ENCODE measurements at places on chromosomes 2 and 18.
A peak's percentile ranks its signal among the peaks of the same experiment; 100 is the strongest.

- DNase-seq: no peak
These were observed 120.9 kb upstream of the ST6GAL2 start for GRCh38 chr2:107006836-107007235.

GRCh38 chr2:25301453-25302352 is 40.0 kb downstream of the DNMT3A start:
- DNase-seq: no peak

- DNase-seq: peak; percentile 20
These were observed 210.3 kb upstream of the SMAD2 start for GRCh38 chr18:48140731-48141130.

DNA sequence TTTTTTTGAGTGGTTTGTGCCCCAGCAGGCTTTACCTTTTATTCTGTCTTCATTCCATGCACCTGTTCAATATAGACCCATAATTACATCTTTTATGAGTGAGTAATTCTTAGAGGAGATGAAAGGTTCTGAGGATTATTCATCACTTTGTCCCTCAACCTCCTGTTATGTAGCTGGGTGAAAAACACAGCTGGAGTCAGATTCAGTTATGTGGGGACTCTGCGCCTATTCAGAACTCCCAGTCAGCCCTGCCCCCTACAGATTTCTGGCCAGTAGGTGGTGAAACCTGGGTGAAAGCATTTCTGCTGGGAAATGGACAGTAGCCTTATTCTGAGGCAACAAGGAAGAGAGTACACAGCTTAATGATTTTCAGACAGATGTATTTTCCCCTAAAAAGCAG is 107.8 kb downstream of the MGAT5 start:
- DNase-seq: no peak

DNA sequence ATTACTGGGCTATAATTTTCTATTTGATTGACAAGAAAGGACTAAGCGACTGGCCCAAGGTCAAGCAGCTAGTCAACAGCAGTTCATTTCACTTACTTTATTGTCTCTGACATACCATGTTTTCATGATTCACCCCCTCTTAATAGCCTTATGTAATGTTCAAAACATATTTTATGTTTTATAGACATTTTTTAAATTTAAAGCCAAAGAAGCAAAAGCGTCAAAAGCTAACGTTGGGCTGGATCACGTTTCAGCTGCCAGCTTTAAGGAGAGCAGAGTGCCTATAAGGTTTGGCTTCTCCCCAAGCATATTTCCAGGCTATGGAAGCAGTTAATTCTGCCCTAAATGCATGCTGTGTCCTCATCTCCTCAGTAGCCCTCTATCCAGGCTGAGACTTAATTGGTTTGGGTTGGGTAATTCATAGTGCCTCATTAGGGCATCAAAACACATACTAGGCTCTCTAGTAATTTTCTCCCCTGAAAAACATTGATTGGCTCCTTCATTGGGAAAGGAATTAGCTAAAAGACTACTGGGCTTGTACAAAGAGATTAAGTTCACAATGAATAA is 94.8 kb upstream of the CREB1 start:
- no peak for DNase-seq

DNA sequence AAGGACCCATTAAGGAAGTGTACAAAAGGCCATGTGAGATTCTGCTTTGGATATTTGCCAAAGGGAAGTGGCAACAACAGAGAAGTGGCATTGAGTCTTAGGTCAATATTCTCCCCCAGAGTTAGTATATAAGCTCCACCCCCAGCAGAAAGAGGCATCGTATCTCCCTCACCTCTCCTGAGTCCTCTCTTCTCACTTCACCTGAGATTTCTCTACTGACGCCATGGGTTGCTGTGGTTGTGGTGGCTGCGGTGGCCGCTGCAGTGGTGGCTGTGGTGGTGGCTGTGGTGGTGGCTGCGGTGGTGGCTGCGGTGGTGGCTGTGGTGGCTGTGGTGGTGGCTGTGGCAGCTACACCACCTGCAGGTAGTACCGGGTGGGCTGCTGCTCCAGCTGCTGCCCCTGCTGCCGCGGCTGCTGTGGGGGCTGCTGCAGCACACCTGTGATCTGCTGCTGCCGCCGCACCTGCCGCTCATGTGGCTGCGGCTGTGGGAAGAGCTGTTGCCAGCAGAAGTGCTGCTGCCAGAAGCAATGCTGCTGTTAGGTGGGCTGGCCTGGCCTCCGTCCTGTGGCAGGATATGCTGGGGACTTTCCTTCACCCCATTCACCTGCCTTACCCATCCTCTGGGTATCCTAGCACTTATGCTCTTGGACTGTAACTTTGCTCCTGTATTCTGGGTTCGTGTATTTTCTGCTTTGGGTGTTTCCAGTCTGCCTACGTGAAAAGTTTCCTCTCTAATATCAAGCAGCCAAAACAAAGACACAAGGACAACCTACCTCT is 5.9 kb downstream of the SCYGR3 start:
- DNase-seq: no peak

GRCh38 chr2:1854729-1855547 is 110.6 kb upstream of the PXDN start:
- peak; percentile 89 for DNase-seq

DNA sequence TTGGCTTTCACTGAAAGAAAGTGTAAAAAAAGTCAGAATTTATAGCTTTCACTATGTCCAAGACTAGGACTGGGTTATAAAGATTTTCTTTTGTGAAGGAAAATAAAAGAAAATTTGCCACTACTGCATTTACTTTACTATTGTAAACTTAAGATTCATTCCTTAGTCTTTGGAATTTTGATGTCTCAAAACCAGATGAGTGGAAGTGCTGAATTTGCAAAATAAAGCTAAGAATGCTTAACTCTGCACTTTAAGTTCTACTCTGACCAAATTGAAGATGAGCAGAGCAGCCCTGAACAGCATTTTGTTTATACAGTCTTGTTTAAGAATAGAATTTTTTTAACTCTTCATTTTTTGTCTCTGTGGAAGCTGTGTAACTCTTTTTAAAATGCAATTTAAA is 102.4 kb downstream of the ICA1L start:
- DNase-seq: no peak

- no peak for DNase-seq
These were observed 5.2 kb upstream of the NOSTRIN start for GRCh38 chr2:168797286-168797655.

- peak; percentile 25 for DNase-seq
These were observed 125.7 kb downstream of the RBMS1 start for GRCh38 chr2:160367887-160368286.

DNA sequence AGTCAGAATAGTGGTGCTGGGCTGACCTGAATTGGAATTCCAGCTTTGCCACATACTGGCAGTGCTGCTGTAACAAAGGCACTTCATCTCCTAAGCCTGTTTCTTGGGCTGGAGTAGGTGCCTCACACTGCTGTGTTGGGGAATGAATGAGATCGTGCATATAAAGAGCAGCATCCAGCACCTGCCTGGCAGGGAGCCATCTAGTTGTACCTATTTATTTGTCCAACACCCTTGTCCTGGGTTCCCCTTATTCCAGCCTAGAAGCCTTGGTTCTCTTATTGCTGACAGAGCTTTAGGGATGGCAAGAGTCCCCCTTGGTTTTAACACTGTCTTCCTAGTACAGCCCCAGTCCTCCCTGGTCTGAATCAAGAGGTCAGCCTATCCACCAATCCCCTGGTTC is 275.3 kb upstream of the RAB12 start:
- DNase-seq: no peak

- DNase-seq: no peak
These were observed 153.5 kb upstream of the ALKAL2 start for GRCh38 chr2:441258-442022.

GRCh38 chr2:174046172-174046571 is 81.0 kb upstream of the SP3 start:
- DNase-seq: no peak

DNA sequence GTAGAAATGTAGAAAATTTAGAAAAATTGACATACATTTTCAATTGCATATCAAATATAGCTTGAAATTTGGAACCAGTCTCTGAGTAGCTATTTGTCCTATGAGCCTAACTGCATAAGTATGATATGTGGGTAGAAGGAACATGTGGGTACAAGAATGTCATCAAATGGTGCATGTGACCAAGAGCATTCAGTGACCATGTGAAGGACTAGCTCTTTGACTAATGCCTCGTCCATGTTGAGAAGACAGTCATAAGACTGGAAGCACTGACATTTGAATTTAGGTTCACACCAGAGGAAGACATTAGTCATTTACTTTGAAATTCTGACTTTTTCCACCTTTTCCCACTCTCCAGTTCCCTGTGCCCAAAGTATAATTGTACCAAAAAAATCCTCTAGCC is 12.6 kb downstream of the MRPL44 start:
- no peak for DNase-seq

- no peak for DNase-seq
These were observed 7.2 kb downstream of the CDC42EP3 start for GRCh38 chr2:37664231-37664643.

GRCh38 chr18:12068950-12069320 is 24.7 kb upstream of the ANKRD62 start:
- DNase-seq: no peak

DNA sequence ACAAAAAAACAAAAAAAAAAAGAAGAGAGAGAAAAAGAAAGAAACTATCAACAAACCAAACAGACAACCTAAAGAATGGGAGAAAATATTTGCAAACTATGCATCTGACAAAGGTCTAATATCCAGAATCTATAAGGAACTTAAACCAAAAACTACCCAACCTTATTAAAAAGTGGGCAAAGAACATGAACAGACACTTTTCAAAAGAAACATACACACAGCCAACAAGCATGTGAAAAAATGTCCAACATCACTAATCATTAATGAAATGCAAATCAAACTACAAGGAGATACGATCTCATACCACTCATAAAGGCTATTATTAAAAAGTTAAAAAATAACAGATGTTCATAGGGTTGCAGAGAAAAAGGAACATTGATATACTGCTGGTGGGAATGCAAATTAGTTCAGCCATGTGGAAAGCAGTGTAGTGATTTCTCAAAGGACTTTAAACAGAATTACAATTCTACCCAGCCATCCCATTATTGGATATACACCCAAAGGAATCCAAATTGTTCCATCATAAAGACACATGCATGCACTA is 7.2 kb upstream of the POLE4 start:
- DNase-seq: no peak

GRCh38 chr2:232038881-232039485 is 77.5 kb downstream of the DIS3L2 start:
- no peak for DNase-seq

GRCh38 chr2:75790814-75791467 is 80.2 kb upstream of the GCFC2 start:
- no peak for DNase-seq

DNA sequence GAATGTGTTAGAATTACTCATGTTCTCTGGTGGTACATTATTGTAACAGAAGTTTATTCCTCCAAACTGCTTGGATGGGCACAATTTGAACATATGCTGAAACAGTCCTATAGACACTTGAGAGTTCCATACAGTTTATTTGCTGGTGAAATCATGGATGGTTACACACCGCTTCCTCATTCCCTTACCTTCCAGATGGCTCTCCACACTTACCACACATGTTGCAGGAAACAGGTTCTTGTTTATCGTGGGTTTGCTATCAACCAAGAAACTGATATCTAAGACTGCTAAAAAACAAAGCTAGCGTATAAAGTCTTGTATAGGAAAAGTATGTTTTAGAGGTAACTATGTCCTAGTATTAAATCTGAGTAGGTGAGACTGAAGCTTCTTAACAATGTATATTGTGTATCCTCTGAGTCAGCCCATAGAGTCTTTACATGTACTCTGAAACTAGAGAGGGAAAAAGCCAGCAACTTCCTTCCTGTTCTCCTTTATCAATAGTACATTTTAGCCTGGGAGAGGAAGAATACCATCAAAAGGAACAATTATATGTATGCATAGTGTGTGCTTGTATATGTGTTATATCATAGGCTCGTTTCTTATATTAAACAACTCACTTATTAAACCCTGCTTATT is 313.1 kb downstream of the PLCL1 start:
- no peak for DNase-seq

GRCh38 chr2:187748958-187749357 is 194.7 kb upstream of the TFPI start:
- DNase-seq: no peak

- peak; percentile 42 for DNase-seq
These were observed 13.4 kb upstream of the PAX3 start for GRCh38 chr2:222311978-222312738.

- DNase-seq: no peak
These were observed 374.1 kb downstream of the LRATD1 start for GRCh38 chr2:15006667-15007066.

- DNase-seq: no peak
These were observed 123.6 kb upstream of the CAB39 start for GRCh38 chr2:230589025-230589424.

DNA sequence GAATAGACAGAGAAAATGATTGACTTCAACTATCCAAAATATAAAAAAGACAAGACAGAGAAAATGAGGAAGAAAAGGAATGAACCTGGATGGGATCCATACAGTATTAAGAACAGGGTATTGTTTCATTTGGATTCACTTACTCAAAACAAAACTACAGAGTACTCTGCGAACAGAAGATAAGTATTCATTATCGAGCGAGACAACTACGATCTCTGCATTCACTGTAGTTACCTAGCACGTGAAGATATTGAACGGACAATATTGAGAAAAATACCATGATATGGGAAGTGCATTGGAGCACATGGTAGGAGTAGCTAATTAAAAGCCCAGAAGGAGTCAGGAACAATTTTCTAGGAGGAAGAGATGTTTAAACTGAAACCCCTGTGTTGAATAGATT is 1.0 kb upstream of the ORC2 start:
- no peak for DNase-seq

DNA sequence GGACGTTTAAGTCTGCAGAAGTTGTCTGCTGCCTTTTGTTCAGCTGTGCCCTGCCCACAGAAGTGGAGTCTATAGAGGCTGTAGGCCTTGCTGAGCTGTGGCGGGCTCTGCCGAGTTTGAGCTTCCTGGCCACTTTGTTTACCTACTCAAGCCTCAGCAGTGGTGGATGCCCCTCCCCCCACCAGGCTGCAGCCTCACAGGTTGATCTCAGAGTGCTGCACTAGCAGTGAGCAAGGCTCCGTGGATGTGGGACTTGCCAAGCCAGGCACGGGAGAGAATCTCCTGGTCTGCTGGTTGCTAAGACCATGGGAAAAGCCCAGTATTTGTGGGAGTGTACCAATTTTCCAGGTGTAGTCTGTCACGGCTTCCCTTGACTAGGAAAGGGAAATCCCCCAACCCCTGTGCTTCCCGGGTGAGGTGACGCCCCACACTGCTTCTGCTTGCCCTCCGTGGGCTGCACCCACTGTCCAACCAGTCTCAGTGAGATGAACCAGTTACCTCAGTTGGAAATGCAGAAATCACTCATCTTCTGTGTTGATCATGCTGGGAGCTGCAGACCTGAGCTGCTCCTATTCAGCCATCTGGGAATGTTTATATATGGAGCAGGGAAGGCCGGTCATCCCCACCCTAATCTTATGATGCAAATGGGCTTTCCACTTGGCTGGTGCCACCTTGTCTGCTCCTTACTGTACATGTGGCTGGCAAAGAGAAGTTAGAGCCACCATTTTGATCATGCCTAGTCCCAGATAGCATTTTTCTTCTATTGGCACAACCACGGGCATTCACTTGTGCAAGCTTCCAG is 156.9 kb upstream of the ITGA6 start:
- DNase-seq: peak; percentile 49

GRCh38 chr18:70041459-70042050 is 93.9 kb upstream of the CD226 start:
- no peak for DNase-seq
